ENCODE measurements at places on chromosomes 13 and 19.

- no peak for DNase-seq
Observed at GRCh38 chr13:114063545-114064449, 68.6 kb downstream of the RASA3 start.

GRCh38 chr19:11247391-11247790 is 8.0 kb downstream of the ANGPTL8 start:
- no peak for DNase-seq

DNA sequence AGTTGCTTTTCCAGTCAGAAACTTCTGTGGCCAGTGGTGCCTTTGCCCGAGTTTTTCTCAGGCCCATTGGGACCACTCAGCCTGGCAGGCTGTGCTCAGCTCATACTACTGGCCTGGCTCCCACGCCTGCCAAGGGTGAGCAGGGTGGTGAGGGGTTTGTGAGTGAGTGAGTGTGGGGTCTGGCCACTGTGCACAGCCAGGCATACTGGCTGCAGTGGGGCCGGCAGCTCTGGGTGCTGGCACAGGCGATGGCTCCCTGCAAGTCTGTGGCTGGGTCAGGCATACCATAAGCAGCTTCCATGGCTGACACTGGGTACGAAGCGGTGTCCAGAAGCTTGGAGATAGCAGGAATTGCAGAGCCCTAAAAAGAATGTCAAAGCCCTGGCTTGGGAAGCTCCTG is 161.0 kb downstream of the SLITRK6 start:
- no peak for DNase-seq

DNA sequence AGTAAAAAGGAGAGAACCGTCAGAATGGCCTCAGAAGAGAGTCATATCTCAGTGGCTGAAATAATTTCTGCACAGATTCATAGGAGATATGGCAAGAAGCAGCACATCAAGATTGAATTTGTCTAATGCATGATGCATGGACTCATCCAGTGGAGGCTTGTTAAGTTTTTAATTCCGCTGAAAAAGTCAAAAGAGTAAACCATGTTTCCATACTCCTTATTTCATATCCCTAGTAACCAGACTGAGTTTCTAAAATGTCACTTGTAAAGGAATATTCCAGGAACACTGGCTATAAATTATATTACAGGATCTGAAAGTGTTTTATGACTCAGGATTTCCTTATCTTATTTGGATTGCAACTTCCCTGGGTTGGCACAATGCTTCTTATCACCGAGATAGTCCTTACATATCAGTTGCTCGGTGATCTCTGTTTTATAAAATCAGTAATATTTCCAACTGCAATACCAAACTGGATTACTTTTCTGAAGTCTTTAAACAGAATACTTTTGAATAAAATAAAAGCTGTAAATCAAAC is 180.2 kb upstream of the TSC22D1 start:
- DNase-seq = no peak

DNA sequence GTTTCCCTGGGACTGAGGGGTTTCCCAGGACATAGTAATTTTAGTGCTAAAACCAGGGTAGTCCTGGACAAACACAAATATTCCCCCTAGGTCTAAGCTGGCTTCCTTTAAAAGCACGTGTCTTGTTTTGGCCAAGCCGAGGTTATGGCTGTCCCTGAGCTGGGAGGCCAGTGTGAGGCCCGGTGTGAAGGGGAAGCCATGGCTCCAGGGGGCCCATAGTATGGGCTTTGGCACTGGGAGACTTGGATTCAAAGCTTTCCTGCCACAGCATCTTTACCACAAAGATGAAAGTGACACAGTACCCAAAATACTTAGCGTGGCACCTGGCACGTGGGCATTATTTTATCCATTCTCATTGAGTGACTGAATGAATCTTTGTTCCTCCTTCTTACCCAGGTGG is 345.2 kb downstream of the ZNF536 start:
- DNase-seq = no peak

- DNase-seq = no peak
Observed at GRCh38 chr13:76812206-76812897, 73.9 kb downstream of the KCTD12 start.

- DNase-seq = no peak
Observed at GRCh38 chr19:13946414-13946813, 5.9 kb upstream of the DCAF15 start.

GRCh38 chr13:93789058-93789457 is 562.5 kb downstream of the GPC6 start:
- DNase-seq = no peak

- DNase-seq = no peak
Observed at GRCh38 chr13:31409678-31410356, 210.0 kb downstream of the B3GLCT start.

All from Jurkat, Clone E6-1 (cell line).